ENCODE measurements at places on chromosomes 1 and 21.

DNA sequence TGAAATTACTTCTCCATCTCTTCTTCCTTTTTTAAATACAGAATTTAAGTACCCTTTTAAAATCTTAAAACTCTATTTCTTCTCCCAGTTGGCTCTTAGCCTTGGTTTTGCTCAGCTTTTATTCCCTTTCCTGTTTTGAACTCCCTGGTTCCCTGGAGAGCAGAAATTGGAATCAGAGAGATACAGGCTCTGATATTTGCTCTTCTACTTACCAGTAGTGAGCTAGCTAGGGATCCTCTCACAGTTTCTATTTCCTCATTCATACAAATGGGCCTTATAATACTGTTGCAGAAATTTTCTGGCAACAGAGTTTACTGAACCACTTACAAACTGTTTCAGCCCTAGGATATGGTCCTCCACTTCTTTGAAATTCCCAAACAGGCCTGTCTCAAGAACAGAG is 606.3 kb downstream of the NUF2 start:
- peak; percentile 15 for ATAC-seq

DNA sequence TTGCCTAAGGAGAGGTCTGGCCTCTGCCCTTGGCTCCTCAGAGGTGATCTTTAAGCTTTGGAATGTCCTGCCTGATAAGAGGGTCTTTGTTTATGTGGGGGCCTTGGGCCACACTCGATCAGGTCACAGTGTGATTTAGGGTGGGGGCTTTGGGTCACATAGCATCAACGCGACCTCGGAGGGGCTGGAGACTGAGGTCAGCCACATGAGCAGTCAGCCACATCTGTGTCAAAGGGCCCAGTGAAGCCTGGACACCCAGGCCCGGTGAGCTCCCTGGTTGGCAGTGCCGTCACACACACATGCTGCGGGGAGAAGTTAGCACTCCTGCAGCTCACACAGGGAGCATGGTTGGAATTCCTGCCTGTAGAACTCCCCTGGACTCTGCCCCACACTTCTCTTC is 345.0 kb downstream of the NPHP4 start:
- ATAC-seq, result no peak

DNA sequence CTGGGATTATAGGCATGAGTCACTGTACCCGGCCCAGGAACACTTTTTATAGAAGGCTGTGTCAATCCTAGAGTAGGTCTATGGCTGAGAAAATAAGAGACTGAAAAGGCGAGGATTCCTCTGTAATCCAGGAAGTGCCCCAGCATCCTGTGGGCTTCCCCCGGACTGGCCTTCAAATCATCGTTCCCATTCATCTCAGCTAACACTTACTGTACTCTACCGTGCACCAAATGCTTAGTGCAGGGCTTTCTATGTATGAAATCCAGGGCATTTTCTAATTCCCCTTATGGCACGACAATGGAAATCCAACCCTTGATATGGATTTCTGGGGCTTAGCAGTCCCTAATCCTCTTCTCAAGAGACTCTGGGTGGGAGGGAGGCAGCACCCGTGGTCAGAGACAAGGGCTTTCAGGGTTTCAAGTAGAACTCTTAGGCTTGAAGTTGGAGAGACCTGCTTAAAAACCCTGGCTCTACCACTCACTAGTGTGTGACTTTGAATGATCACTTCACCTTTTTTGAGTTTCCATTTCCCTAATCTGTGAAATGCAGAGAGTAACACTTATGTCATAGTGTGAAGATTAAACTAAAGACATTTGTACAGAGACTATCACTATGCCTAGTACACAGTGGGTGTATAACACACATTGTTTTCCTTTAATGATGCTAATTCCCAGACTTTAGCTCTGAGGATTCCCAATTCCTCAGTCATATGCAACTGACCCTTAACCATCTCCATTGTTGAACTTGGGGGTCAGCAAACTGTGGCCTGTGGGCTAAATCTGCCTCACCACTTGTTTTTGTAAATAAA is 20.3 kb downstream of the MECR start:
- ATAC-seq, result no peak

- ATAC-seq, result no peak
Measured at GRCh38 chr1:65412984-65413375, 7.5 kb upstream of the LEPR start.

GRCh38 chr1:218517459-218517858 is 172.3 kb downstream of the TGFB2 start:
- peak; percentile 28 for ATAC-seq

DNA sequence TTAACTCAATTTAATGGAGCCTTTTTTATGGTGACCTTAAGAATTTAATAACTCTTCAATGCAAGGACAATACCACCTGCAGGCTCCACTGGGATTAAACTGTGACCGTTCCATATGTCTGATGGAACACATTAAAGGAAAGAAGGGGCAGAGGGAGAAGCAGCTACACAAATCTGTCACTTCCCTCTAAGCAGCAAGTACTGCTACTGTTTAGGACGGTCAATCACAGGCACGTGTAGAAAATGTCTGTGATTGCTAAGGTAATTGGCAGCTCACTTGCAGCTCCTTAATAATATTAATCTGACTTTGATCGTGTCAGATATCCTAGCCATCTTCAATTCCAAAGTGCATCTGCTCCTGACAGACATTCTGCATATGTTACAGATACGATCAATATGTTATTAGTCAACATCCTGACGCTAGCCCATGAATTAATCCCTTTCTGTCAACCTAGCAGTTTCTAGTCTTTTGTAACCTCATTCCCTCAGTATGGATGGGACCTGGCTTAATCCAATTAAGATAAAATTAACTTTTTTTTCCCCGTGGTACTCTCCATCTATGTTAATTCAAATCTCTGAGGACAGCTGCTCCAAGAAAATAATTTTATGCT is 1012.4 kb downstream of the AMY1C start:
- no peak for ATAC-seq

DNA sequence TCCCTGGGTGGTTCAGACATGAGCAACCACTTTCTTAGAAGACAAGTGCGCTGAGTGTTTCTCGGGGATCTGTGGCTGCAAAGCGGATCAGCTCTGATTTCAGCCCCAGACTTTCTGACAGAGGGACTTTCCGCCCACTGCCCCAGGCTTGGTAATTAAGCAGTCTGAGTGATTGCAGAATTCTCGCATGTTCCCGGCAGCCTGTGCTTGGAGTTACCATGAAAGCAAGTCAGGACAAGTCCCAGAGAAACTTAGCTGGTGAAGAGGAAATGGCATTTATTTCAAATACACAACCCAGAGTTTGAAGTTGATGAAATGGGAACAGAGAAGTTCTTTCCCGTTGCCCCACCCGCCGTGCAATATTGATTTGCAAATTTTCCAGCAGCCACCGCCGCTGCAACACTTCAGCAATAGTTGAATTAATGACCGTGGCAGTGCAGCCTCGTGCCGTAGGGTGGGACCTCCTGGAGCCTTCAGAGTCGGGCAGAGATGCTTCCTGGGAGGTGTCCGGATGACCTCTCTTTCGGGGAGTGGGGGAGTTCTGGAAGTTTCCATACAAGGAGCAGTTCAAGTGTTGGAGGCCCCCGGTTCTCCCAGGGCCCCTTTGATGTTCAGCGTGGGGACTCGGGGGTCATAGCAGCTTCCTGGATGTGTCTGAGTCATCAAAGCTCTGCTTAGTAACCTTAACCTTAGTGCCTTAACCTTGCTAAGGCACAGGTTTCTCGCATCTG is 134.7 kb downstream of the KAZN start:
- ATAC-seq, result peak; percentile 83

- ATAC-seq, result peak; percentile 18
Measured at GRCh38 chr1:109484519-109484975, 842 bp downstream of the ATXN7L2 start.

- ATAC-seq, result no peak
Measured at GRCh38 chr1:17061486-17061885, 7.7 kb upstream of the SDHB start.

GRCh38 chr1:116514708-116515525 is 55.9 kb downstream of the CD58 start:
- no peak for ATAC-seq

- ATAC-seq, result no peak
Measured at GRCh38 chr1:189274267-189274666, 1203.4 kb downstream of the BRINP3 start.

- ATAC-seq, result peak; percentile 99
Measured at GRCh38 chr1:204828352-204828850, 42.3 kb upstream of the NFASC start.

DNA sequence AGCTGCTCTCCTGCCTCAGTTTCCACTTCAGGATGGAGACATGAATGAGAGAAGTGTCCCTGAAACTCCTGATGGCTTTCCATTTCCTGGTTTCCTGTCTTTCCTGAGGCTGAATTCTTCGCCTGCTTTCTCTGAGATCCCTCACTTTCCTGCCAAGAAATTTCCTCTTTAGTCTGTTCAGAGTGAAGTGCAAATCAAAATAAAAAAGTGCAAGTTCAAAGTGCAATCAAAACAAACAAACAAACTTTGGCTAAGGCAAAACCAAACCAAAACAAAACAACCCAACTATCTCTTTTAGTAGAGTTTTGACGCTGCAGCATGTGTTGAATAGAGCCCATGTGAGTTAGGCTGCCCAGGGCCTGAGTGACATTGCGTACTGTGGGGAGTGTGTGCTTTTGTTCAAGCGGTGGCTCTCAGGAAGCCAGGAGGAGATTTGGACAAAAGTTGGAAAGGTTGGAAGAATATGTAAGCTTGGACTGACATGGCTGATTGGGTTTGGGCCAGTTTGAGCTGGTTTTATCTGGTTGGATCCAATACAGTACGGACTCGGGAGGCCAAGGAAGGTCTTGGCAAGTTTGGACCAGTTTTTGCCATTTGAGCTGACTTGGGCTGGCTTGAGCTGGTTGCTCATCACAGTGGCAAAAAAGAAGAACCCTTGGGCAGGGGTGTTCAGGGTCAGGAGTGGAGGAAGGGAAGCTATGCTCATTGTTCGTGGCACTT is 61.1 kb upstream of the TINAGL1 start:
- no peak for ATAC-seq

DNA sequence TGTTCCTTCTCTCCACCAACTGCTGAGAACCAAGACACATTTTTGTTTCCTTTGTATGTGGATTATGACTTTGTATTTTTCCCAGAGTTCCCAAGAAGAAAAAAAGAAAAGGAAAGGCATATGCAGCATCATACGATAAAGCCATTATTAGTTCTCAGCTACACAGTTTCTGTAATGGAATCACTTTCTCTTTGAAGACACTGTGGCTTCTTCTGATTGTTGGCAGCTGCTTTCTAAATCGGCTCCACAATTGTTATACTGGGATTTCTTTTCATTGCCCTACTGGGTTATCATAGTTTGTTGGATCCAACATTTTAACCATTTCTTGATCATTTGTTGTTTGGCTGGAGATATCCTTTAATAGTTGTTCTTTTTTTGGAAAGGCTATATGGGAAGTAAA is 89.5 kb upstream of the HIVEP3 start:
- no peak for ATAC-seq

- no peak for ATAC-seq
Measured at GRCh38 chr1:197773856-197774255, 1.4 kb downstream of the DENND1B start.

DNA sequence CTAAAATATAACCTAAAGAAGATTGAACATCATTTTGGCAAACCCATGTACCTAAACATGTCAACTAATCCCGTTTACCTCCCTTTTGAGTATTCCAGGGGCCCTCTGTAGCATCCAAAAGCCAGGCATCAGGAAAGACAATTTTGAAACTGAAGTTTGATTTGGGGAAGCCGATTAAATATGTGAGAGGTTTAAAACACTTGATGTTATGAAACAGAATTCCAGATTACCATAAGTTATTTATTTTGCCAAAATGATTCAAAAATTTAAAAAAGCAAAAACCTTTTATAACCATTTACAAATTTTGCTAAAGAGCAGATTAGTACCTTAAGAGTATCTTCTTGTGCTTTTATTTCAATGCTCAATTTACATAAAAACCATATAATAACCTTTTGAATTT is 23.3 kb downstream of the ZNF648 start:
- no peak for ATAC-seq

GRCh38 chr21:42258150-42258884 is 39.4 kb downstream of the ABCG1 start:
- ATAC-seq, result peak; percentile 80

- ATAC-seq, result no peak
Measured at GRCh38 chr1:215140135-215140534, 57.6 kb downstream of the KCNK2 start.

GRCh38 chr1:53754484-53755312 is 15.7 kb upstream of the GLIS1 start:
- no peak for ATAC-seq

DNA sequence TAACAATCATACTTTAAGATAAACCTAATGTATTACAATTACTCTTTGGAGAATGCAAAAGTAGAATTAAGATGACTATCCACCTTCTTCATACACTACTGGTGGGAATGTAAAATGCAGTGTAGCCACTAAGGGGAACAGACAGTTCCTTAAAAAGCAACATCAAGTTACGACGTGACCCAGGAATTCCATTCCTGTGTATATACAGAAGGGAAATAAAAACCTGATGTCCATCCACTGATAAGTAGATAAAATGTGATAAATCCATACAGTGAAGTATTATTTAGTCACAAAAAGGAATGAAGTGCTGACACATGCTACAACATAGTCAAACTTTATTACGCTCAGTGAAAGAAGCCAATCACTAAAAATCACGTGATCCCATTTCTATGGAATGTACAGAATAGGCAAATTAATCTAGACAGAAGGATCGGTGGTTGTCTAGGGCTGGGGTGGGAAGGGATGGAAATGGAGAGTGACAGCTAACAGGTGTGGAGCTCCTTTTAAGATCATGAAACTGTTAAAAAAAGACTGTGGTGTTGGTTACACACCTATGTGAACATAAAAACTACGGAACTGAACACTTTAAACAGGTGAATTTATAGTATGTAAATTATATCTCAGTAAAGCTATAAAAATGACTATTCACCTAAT is 42.1 kb downstream of the NRIP1 start:
- peak; percentile 8 for ATAC-seq

DNA sequence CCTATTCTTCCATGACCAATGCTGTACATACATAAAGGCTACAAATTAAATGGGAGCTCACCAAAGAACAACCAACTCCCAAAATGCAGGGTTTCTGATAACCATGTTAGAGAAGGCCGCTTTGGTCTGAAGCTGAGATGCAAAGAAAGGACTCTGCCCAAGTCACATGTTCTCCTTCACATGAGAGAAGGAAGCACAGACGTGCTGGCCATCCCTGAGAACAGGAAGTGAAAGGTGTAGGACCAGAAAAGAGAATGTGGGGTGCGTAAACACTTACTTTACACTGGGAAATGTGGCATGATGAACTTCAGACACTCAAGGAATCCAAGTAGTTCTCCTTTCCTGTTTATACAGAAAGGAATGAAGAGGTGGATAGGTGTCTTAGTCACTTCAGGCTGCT is 31.7 kb upstream of the TADA1 start:
- no peak for ATAC-seq

- no peak for ATAC-seq
Measured at GRCh38 chr21:45557616-45558043, 15.4 kb upstream of the SLC19A1 start.

- ATAC-seq, result no peak
Measured at GRCh38 chr1:7448986-7449385, 322.1 kb upstream of the VAMP3 start.

Measured in motor neuron (in vitro differentiated cells).